EL (cell line): ENCODE measurements at places on chromosomes 3 and 15.

DNA sequence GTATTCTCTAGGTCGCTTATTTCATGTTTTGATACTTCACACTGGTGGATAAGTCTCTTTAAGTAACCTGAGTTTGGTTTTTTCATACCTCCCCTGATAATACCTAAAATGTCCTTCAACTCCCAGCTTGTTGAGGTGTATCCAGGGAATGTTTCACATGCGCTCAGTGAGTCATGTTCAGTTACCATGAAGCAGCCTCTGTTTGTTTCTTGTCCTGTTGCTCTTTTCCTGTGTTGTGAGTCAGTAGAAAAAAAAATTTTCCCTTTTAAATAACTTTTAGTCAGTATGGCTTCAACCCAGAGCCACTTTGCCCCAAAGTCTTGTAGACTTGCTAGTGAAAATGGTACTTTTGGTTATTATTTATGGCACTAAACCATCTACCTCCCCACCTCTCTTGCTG lies 278.4 kb upstream of the ZPLD1 start:
- DNase-seq: peak; percentile 69

DNA sequence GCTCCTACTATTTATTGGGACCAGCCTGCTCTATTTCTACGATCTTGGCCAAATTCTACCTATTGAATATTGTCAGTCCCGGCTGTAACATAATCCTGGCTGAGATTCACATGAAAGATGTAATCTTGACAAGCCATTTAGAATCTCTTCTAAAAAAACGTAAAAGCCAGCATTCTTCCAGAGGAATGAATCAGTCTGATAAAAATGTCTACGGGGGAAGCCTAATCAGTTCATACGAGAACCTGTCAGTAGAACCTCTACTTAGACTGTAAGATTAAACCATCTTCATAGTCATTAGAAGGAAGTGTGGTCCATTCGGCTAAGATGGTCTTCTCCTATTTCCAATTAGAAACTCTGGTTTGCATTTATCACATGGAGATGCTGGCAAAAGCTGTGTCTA lies 147.2 kb upstream of the WNT5A start:
- peak; percentile 17 for DNase-seq

DNA sequence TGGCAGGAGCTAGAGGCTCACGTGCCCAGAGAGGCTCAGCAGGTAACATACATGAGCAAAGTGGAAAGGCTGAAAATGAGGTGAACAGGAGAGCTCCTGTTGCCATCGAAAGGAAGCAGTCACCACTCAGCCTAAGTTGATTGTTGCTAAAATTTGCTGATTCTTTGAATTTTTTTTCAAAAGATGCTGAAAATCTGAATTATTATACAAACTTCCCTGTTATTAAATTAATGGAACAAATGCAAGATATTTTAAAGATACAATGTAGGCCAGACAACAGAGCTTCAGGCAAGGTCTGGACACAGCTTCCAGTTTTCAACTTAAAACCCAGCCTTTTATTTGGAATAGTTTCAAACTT lies 151.3 kb downstream of the GHSR start:
- DNase-seq: no peak

DNA sequence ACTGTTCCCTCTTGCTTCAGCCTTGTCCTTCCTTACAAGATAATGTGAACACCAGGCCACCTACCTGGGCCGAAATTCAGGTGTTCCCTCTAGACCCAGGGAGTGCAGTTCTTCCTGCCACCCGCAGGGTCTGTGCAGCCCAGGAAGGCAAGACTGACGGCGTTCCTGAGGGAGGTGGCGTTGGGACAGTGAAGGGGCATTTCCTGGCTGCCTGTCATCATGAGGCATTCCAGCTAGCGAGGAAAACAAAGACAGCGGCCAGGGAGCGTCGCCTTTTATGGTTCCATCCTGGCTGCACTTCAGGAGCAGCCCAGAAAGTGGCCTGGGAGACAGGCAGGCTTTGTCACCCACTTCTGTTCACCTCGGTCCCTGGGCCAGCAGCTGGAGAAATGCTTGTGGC lies 84.8 kb upstream of the WNT5A start:
- DNase-seq: no peak

DNA sequence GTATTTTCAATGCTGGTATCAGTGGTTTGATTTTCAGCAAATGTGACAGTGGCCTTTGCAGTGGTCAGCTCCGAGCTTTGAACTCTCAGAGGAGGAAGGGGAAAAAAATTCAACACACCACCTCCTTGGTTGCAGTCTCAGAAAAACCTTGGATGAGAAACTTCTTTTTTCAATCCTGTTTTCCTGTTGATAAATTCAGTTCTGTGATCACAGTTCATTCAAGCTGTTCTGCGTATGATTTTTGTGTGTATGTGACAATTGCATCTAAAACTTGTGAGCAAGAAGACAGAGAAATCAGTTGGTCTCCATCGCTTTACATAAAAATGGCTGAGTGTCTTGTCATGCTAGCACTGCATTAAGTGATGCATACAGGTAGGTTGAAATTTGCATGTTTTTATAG lies 19.2 kb downstream of the ZBTB38 start:
- no peak for DNase-seq

- no peak for DNase-seq
These were observed 21.1 kb downstream of the GTF2A2 start for GRCh38 chr15:59636184-59636583.

GRCh38 chr3:13135251-13135810 lies 62.1 kb upstream of the IQSEC1 start:
- DNase-seq: no peak

GRCh38 chr3:45932112-45932511 lies 11.2 kb upstream of the CXCR6 start:
- DNase-seq: no peak

DNA sequence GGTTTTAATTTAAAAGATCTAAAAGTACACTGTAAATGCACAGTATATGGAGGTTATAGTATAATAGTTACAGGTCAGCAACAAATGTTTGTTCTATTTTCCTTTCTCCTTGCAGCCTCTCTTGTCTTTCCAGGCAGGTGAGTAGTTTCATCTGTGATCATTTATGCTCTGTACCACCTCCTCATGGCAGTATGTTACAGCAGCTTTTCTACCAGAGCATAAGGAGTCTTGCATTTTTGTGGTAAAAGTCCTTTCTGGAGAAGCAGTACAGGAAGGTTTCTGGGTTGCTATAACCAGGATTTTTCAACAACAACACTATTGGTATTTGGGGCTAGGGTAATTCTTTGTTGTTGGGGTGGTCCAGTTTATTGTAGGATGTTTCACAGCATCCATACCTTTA lies 59.5 kb downstream of the ZNF609 start:
- no peak for DNase-seq

GRCh38 chr3:159994182-159994581 lies 5.5 kb downstream of the IL12A start:
- DNase-seq: peak; percentile 31

- peak; percentile 75 for DNase-seq
These were observed 135.4 kb upstream of the CBLB start for GRCh38 chr3:106004137-106004681.

DNA sequence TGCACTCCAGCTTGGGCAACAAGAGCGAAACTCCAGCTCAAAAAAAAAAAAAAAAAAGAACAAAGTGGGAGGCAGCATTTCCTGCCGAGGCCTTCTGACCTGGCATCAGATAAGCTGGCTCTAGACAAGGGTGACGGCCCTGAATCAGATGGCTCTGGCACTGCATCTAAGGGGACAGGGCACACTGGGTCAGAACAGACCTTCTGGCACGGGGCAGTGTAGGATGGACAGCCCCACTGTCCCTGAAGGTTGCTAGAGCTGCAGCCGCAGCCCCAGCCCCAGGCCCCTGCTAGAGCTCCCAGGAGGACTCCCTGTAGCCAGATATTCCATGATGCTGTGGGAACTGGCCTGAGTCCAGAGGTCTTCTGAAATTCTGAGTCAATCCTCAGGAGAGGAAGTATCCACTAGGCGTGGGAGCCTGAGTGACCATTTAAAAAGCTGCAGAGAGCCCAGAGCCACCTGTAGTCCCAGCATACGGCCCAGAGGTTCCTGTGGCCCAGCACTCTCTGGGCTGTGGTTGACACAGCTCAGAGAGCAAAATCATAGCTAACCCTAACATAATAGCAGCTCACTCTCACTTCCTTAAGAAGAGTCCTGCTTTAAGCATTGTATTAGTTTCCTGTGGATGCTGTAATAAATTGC lies 69.2 kb upstream of the MFGE8 start:
- peak; percentile 77 for DNase-seq

- peak; percentile 72 for DNase-seq
These were observed 72.7 kb downstream of the MB21D2 start for GRCh38 chr3:192844836-192845525.

GRCh38 chr3:116445311-116445841 lies at the start of gene LSAMP:
Gene LSAMP (minus strand): TSS chr3:116445487.
- no peak for DNase-seq

GRCh38 chr15:43526261-43526930 lies 9.0 kb downstream of the MAP1A start:
- no peak for DNase-seq

DNA sequence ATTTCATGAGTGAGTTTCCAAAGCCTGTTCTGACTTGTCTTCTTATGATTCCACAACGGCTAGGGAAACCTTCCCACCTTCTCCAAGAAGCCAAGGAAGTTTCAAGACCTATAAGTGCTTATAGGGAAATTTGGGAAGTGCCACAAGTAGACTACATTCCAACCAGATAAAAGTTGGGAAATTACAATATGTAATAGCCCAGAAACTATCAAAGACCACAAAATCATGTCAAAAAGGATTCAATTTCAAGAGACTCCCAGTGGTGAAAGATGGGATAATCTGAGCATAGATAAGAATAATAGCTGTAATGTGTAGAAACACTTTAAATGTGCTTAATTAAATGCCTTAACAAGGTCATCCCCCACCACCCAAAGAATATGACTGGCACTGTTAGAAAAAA lies 169.2 kb upstream of the SLC2A2 start:
- no peak for DNase-seq

DNA sequence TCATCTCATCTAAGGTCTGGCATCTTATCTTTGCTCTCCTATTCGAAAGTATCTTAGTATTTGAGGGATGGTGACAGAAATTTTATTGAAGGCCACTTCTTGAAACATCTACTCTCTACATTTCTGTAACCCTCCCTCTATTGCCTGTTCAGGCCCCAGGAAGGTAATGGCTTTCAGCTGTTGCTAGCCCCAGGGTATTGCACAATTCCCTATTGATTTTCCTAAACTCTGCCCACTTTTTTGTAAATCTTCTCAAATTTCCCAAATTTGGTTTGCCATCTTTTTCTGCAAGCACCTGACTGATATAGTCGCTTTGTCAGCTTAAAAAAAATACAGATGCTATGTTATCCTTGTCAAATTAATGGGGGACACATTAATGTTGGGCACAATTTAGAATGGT lies 242.1 kb downstream of the RAP2B start:
- DNase-seq: no peak

- DNase-seq: no peak
These were observed 55.9 kb upstream of the OXTR start for GRCh38 chr3:8825153-8825825.

- DNase-seq: no peak
These were observed 11.3 kb downstream of the UBR1 start for GRCh38 chr15:43094416-43095030.

GRCh38 chr15:38073178-38073946 lies 138.9 kb downstream of the TMCO5A start:
- DNase-seq: no peak

GRCh38 chr15:39299486-39300267 lies 281.2 kb upstream of the THBS1 start:
- DNase-seq: peak; percentile 53

DNA sequence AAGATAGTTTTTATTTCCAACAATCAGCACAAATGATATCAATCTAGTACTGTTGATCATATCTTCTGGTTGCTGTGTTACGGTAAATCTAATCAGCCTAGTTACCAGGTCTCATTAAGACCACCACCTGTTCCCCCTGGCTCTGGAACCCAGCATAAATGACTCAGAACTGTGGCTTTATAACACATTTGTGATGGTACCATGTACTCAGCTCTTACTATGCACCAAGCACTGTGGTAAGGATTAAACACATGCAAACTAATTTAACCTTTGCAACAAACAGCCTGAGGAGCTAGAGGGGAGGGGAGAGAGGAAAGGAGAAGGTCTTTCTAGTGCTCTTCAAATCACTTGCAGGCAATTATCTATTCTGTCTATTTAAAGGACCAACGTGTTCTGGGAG lies 173.9 kb upstream of the LMCD1 start:
- DNase-seq: no peak

DNA sequence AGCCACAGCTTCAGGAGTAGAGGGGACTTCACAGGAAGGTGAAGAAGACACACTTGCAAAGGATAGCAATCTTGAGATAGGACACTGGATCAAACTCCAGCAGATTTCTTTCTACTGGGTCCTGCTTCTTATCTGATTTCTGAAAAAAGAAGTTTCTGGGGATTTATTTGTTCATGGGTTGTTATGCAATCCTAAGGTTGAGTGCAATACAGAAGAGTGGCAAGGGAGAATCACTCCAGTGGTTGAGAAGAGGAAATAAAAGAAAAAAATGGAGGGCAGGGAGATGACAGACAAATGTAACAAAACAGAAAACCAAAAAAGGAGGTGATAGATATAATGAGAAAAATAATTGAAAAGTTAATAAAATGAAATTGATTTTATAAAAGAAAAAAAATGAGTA lies 858.3 kb downstream of the TUSC7 start:
- DNase-seq: no peak
